NCI-H2081 treated with DMSO at 0.1 percent for 48 hours (cell line): ENCODE measurements at places on chromosomes 16 and 17.

DNA sequence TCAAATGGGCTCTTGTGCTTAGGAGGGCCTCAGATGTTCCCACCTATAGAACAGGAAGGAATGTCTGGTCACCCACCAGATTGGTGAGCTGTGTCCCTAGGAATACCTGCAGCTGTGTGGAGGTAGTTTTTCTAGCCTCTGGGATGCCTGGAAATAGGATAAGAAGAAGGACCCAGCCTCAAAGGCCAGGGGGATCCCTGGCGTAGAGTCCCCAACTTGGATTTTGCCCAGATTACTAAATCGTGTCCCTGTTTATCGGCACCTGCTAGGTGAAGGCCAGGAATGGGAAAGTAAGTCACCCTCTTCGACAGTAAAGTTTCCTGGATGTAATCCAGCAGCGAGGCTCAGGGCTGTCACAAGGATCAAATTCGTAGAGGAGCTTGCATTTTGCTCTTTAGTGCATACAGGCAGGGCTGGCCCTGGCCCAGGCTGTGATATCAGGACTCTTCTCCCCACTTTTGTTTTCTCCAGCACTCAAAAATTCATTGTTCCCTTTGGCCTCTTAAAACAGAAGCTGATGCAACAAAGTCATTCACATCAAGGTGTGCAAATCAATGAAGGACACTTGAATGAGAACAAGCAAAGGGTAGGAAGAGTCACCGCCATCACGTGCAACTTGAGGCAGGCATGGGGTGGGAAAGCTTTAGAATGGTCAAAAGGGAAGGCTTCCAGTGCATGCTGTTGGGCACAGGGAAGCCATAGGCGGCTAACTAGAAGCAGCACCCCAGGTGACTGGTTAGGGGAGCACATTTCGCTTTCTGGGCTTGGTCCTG lies 7.5 kb downstream of the SLC13A2 start:
- no peak for DNase-seq

- DNase-seq: no peak
Observed at GRCh38 chr16:1175566-1176279, 22.8 kb downstream of the CACNA1H start.

- no peak for DNase-seq
Observed at GRCh38 chr16:51111759-51112158, 39.3 kb downstream of the SALL1 start.

GRCh38 chr16:66923247-66923731 lies 2.0 kb downstream of the RRAD start:
- no peak for DNase-seq

DNA sequence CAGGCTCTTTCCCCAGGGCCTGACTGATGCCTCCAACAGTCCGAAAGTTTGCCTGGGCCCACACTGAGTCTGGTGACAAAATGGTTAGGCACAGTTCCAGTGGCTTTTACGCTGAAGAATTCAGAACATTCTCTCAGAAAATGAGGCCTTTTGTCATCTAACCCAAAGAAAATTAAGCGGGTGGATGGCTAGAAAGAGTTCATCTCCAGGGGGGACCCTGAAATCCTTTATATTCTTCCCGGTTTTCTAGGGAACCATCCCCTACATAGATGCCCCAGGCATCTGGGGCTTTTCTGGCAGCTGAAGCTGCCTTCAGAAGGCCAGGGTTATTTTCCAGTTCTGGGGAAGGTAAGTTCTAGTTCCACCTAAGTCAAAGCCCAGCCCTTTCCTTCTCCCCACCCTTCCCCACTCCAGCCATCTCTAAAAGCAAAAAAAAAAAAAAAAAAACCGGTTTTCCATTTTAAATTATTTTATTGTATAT lies 2.2 kb downstream of the RASD1 start:
- no peak for DNase-seq

DNA sequence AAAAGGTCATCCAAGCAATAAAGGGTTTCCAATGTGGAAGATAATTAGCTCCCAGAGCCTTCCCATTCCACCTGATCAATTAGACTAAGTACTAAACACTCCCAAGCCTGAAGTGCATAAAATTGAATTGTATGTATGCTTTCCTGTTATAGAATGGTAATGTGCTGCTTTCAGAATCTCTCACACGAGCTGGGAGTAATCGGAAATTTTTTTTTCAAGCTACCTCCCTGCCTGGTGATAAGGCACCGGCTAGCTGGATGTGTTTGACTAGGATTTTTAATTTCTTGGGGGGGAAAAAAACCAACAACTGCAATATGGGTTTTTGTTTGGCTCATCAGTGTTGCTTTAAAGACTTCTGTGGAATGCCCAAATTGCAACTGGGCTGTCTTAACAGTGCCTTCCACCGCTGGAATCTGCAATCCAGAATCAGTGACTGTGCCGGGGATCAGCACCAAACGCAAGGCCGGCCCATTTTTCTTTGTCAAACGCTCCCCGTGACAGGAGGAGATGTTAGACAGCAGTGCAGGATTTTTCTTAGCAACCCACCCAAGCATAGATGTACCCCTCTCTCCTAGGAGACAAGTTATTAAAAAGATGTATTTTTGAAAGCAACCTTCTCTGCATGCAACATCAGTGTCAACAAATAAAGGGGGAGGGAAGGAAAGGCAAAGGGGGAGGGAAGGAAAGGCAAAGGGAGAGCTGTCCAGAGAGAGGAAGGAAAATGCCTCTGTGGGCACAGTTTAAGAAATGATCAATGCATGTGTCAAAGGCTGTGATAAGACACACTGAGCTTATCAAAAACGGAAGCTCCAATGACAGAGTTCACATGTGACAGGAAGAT lies 387.2 kb downstream of the NPIPA8 start:
- no peak for DNase-seq

GRCh38 chr17:33962857-33963655 lies 292.0 kb upstream of the CCL2 start:
- no peak for DNase-seq

GRCh38 chr16:86608301-86608747 lies 30.0 kb downstream of the FOXL1 start:
- no peak for DNase-seq

DNA sequence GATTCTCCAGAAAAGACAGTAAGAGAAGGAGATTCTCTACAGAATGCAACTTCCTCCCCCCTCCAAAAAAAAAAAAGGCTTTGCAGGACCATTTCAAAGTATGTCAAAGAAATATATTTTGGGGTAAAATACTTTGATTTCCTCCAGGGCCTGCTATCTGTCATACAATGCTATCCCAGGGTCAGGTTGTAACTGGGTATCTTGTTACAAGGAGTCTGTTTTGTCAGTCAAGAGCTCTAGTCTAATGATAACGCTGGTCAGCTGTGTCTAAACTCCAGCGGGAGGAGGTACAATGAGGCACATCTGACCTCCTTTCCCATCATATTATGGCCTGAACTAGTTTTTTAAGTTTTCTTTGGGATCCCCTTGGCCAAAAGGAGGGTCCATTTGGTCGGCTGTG lies 408.4 kb upstream of the CDH5 start:
- no peak for DNase-seq

GRCh38 chr17:30600830-30601494 lies 123.8 kb downstream of the GOSR1 start:
- DNase-seq: no peak

GRCh38 chr17:75440738-75441448 lies 15.5 kb upstream of the TMEM94 start:
- no peak for DNase-seq
